ENCODE measurements at places on chromosomes 4 and X. TPM values are rescaled to one million over a fixed set of nuclear protein-coding genes. Genes with fewer than 3 reads are reported as not detected.

The ASMT gene
- total RNA-seq: 5.0 TPM

The IL9R gene
- total RNA-seq: 110 TPM

- peaks cover 47% of the 10 kb centered on the region for H3K4me1 ChIP-seq
- no peak overlapping the region for H3K4me3 ChIP-seq
- no peaks in the 10 kb centered on the region for H3K27me3 ChIP-seq
- peaks cover 20% of the 10 kb centered on the region for H3K36me3 ChIP-seq
- H3K27ac ChIP-seq: peak overlapping the region; percentile 90
Measured at GRCh38 chr4:1245481-1246051, 3.4 kb downstream of the CTBP1 start.

DNA sequence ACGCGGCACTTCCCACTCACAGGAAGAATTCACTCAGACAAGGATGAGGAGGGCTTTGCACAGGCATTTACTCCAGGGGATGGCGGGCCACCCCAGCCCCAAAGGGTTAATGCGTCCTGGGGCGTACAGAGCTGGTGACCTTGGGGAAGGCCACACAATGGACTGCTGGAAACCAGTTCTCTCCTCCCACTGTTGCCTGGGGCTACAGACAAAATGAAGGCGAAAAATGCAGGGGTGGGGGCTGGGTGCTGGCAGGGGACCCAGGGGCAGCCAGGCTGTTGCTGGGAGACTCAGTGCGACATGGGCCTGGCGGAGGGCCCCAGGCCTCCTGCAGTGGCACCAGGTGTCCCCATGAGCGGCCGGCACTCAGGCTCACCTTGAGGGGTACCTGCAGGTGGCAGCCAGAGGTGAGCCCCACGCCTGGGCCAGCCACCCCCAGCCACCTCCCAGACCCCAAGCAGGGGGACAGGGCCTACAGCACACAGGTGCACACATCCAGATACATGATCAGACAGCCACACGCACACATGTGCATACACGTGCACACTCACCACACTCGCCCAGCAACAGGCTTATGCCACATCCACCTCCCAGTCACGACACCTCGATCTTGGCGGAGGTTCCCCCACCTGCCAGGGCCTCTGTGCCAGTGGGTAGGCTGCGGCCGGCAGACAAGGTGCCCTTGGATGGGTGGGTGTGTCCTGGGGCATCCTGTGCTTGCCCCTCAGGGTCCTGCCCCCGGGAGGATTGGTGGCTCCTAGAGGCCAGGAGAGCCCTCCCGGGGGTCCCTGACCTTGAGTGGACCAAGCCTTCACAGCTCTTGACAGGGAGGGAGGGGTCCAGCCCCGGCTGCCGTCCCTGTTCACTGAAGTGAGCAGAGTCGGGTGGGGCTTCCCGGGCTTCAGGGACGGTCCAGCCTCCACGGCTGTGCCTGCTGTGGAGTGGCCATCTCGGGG, 13.1 kb downstream of the NAT8L start:
- no peaks in the 10 kb centered on the region for H3K4me1 ChIP-seq
- H3K36me3 ChIP-seq: no peaks in the 10 kb centered on the region
- H3K4me3 ChIP-seq: no peak overlapping the region
- no peak overlapping the region for H3K27ac ChIP-seq

GRCh38 chr4:8904041-8904501, 32.4 kb upstream of the HMX1 start:
- no peak overlapping the region for H3K4me3 ChIP-seq
- no peak for DNase-seq
- no peaks in the 10 kb centered on the region for H3K4me1 ChIP-seq
- no peaks in the 10 kb centered on the region for H3K27me3 ChIP-seq
- no peak overlapping the region for H3K27ac ChIP-seq

All from activated CD8-positive, alpha-beta memory T cell treated with anti-CD3 and anti-CD28 coated beads, Interleukin-2, amount 10 ng/mL, durations not matched to agents 7 days and 5 days (primary cell).